ENCODE measurements at places on chromosomes 4 and X.
A peak's percentile ranks its signal among the peaks of the same experiment; 100 is the strongest.

DNA sequence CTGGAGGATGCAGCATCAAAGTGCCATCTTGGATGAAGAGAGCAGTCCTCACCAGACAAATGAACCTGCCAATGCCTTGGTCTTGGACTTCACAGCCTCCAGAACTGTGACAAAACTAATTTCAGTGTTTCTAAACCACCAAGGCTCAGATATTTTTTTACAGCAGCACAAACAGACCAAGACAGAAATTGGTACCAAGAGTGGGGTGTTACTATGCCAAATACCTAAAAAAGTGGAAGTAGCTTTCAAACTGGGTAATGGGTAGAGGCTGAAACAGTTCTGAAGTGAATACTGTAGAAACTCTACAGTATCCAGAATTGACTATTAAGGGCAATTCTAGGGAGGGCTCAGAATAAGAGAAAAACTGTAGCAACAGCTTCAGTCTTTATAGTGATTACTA lies 170.8 kb downstream of the STK32B start:
- no peak for DNase-seq

DNA sequence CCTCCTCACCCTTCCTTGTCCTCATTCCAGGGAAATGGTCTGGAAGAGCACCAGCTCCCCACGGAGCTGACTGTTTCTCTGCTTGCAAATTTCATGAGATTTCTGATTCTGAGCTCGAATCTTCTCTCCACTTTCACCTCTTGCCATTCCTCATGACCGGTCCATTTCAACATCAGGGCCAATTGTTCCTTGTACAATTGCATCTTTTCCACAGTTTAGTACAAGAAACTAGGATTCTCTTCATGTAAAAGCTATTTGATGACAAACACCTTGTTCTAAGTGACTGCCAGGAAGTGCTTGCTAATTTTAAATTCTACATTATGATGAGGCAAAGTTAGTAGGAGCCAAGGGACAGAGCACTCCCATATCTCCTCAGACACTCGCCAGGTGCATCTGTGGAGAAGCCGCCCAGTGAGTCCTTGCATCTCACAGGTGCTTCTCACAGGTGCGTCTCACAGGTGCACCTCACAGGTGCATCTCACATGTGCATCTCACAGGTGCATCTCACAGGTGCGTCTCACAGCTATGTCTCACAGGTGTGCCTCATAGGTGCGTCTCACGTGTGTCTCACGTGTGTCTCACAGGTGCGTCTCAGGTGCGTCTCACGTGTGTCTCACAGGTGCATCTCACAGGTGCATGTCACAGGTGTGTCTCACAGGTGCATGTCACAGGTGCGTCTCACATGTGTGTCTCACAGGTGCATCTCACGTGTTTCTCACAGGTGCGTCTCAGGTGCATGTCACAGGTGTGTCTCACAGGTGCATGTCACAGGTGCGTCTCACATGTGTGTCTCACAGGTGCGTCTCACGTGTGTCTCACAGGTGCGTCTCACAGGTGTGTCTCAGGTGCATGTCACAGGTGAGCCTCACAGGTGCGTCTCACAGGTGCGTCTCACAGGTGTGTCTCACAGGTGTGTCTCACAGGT lies 3.0 kb upstream of the PDE6B start:
- DNase-seq, result no peak

GRCh38 chr4:26104056-26104685 lies 190.2 kb downstream of the SMIM20 start:
- DNase-seq, result no peak

GRCh38 chrX:37785569-37785968 lies 5.7 kb downstream of the CYBB start:
- no peak for DNase-seq

- no peak for DNase-seq
Measured at GRCh38 chr4:39464886-39465501, 6.1 kb downstream of the LIAS start.

DNA sequence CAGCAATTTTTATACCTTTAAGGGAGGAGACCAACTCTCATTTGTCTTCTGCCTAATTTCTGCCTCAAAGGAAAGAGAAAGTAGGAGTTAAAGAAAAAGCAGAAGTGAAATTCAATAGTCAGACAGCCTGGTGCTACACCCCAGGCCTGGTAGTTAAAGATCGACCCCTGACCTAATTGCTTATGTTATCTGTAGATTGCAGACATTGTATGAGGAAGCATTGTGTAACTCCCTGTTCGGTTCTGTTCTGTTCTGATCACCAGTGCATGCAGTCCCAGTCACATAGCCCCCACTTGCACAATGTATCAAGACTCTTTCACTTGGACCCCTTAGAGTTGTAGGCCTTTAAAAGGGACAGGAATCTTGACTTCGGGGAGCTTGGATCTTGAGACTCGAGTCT lies 335.9 kb upstream of the AR start:
- DNase-seq, result no peak

- DNase-seq, result peak; percentile 67
Measured at GRCh38 chr4:102586644-102587021, 85.5 kb downstream of the NFKB1 start.

- no peak for DNase-seq
Measured at GRCh38 chr4:27861802-27862201, 1001.2 kb downstream of the STIM2 start.

DNA sequence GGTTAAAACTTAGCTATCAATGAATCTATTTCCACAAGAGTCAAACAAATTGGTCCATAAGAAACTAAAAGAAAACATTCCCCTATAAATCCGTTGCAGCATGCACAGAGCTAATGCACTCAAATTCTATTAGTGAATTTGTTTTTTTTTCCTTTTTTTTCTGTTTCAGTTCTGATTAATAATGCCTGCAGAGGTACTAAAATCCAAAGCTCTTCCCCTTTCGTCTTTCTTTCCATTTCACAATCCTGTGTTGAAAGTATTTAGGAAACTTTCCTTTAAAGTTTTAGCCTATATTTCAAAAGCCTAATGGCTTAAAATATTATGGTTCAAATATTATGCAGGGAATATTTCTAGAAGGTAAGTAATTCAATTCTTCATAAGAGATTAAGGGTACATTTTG lies 45.9 kb upstream of the VEGFD start:
- no peak for DNase-seq

- no peak for DNase-seq
Measured at GRCh38 chrX:47483306-47484268, 565 bp upstream of the ZNF41 start.
